ENCODE measurements at places on chromosomes 3 and 15.

DNA sequence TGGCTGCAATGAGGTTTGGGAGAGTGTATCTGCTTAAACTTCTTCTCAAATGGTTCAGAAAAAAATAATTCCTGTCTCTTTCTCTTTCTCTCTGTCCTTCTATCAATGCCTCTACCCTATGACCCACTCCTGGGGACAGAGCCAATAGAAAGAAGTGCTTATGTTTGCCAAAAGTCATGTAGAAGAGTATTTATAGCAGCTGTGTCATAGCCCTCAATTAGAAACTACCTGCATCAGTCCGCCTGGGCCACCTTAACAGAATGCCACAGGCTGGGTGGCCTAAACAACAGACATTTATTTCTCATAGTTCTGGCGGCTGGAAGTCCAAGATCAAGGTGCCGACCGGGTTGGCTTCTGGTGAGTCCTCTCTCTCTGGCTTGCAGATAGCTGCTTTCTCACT, 92.5 kb downstream of the HMG20A start:
- DNase-seq, result no peak

GRCh38 chr15:73474785-73475184, 31.8 kb downstream of the REC114 start:
- no peak for DNase-seq

GRCh38 chr3:189977174-189977573, 143.5 kb downstream of the P3H2 start:
- DNase-seq, result no peak

DNA sequence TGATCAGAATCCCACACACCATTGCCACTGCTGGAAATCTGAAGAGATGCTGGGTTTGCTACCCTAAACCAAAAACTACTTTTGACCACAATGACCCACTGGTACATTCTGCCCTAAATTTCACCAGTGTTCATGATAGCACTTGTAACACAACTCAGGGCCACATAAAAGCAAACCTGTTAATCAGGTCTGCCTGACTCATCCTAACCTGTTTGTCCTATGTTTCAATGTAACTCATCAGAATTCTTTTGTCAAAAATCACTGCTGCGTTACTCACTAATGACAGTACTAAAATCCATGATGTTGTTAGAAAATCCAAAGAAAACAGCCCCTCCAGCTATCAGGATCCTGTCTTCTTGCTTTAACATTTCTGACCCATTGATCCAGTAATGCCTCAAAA, 55.6 kb upstream of the XCR1 start:
- no peak for DNase-seq

DNA sequence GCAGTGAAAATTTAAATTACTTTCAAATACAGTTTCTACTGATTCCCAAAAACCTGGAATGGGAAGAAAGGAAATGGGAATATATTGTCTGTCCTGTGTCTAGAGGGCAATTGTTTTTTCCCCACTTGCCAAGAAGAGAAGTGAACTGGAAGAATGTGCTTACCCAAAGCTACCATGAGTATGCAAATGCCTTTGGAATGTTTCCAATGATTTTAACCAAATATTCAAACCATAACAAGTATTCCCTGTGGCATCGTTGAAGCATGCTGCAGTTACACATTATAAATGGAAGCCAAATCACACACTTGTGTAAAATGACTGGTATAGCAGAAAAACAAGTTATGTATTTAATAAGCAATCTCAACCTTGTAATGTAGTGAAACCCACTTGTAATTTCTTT, 368.2 kb downstream of the GBE1 start:
- no peak for DNase-seq

DNA sequence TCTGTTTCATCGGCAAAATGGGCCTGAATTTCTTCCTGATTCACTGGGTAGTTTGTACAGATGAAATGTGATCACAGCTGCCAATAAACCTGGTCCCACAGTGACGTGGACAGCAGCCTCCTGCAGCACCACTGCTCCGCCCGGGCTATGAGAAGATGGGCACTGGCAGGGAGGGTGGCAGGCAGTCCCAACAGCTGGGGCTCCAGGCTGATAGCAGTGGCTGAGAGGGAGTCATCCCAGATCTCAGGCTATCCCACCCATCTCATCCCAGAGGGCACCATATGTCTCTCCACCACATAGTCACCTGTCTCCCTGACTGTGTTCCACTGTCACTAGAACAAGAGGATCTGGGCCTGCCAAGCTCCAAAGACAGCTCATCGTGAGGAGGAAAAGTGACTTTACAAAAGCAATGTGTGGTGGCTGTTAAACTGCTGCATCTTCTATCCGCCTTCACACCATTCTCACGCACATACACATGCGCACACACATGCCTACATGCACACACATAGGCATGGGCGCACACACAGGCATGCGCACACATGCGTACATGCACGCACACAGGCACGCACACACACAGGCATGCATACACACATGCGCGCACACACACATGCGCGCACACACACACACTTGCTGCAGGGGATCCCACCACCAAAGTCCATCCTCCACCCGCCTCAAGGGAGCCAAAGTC, 46.2 kb downstream of the RGMA start:
- no peak for DNase-seq

GRCh38 chr15:73709686-73710085, 25.5 kb downstream of the CD276 start:
- no peak for DNase-seq

DNA sequence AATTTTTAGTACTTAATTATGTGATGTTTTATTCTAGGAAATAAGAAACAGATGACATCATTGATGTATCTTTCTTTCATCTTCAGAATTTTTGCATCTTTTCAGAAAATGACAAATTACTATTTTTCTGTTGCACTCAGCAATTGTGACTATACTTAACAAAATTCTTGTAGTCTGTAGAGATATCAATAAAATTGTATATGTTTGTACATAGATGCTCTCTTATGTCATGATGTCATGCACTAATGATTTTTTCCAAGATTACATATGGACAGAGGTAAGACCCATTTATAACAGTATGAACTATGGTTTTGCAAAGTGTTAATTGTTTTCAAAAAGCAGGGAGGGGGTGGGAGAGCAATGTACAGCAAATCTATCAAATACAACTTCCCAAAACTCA, 121.2 kb downstream of the POLQ start:
- no peak for DNase-seq

GRCh38 chr3:108159865-108160264, 62.4 kb downstream of the IFT57 start:
- DNase-seq, result no peak

GRCh38 chr15:90071220-90071807, 31.0 kb downstream of the IDH2 start:
- DNase-seq, result peak; percentile 47

- no peak for DNase-seq
These were observed 945 bp downstream of the VIPR1 start for GRCh38 chr3:42503251-42503924.

DNA sequence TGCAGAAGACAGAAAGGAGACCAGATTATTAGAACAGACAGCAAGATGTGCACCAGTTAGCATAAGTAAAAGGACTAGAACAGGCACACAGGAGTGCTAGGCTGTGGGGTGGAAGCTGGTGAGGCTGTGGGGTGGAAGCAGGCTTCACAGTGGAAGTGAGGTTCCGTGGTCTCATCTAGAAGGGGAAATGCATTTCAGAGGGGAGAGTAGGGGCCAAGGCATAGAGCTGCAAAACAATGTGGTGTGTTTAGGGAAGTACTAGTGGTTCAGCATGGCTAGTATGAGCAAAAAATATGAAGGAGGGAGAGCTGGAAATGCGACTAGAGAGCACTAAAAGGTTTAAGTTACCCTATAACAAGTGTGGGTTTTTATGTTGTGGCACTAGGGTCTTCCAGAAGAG, 6.5 kb downstream of the POPDC2 start:
- DNase-seq, result no peak

GRCh38 chr15:35439291-35439690, 106.7 kb downstream of the DPH6 start:
- no peak for DNase-seq

DNA sequence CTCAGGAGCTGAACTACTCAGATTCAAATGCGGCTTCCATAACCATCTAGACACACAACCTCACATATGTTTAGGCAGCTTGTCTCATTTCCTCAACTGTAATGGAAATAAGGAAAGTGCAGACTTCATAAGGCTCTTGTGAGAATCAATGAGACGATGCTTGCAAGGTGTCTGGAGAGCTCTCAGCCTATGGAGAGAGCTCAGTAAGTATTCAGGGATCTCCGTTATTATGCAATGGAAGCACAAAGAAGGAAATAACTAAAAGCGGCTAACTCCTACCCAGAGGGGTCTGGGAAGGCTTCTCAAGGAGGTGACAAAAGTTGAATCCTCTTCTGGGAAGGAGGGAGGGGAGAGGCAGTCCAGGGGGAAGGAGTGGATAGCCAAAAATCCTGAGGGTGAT, 50.1 kb upstream of the LIPC start:
- DNase-seq, result no peak

DNA sequence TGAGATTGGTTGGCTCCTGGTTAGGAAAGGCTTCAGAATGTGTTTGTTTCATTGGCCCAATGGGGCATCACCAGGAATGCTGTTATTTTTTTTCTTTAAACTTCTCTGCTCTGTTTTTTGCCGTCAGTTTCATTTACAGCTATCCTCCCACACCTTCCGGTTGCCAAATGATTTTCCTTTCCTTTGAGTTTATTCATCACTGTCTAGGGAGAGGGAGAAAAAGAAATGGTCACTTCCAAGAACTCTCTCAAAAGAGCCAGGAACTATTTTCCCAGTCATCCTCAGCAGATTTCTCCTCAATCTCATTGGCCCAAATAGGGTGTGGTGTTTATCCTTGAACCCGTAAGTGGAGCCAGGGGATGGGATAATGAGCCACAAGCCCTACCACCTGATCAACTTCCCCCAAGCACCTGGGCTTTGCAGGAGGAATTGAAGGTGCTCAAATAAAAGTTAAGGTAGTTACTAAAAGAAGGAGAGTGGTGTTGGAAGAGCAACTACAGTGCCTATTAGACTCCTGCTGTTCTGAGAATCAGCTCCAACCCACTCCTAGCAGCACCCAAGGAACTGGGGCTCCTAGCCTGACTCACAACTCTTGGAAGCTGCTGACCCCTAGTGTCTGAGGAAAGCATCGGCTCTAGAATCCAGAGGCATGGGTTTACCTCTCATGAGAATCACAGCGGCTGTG, 183.8 kb upstream of the IL12A start:
- no peak for DNase-seq

- DNase-seq, result no peak
These were observed 60.8 kb upstream of the GOLIM4 start for GRCh38 chr3:168156479-168156878.

GRCh38 chr3:99111235-99111634, 209.7 kb upstream of the DCBLD2 start:
- no peak for DNase-seq

GRCh38 chr3:68957895-68958294, 25.5 kb upstream of the TAFA4 start:
- DNase-seq, result no peak

- no peak for DNase-seq
These were observed 789.8 kb downstream of the TUSC7 start for GRCh38 chr3:117499189-117499870.

GRCh38 chr3:73697020-73697419, 72.3 kb upstream of the PDZRN3 start:
- no peak for DNase-seq

GRCh38 chr3:170092907-170093306, 55.1 kb downstream of the GPR160 start:
- DNase-seq, result no peak
